ENCODE measurements at places on chromosomes 13 and 19. TPM values are rescaled to one million over a fixed set of nuclear protein-coding genes. Genes with fewer than 3 reads are reported as not detected.

- DNase-seq, result no peak
Measured at GRCh38 chr19:3995607-3996006, 10.3 kb upstream of the EEF2 start.

- no peak for DNase-seq
Measured at GRCh38 chr19:31572976-31573298, 223.7 kb upstream of the TSHZ3 start.

- DNase-seq, result no peak
Measured at GRCh38 chr13:113059891-113060290, 45.7 kb upstream of the F7 start.

Gene AZU1
- 4.4 TPM for polyA plus RNA-seq

Measured in right lung (tissue), 10 donors.